ENCODE measurements at places on chromosomes 13 and 19.
A peak's percentile ranks its signal among the peaks of the same experiment; 100 is the strongest.

GRCh38 chr19:383922-384798, 24.8 kb downstream of the C2CD4C start:
- DNase-seq, result peak; percentile 16

- no peak for DNase-seq
Measured at GRCh38 chr13:112059457-112060281, 7.3 kb upstream of the SOX1 start.

DNA sequence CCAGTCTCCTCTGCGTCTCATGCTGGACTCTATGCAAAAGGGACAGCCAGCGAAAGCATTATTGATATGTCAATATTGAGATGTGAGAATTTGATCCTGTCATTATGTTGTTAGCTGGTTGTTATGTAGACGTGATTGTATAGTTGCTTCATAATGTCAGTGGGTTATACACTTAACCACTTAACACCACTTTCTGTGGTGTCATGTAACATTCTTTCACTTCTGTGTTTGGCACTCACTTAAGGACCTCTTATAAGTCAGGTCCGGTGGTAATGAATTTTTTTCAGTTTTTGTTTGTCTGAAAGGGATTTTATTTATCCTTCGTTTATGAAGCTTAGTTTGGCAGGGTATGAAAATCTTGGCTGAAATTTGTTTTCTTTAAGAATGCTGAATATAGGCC, 7.1 kb upstream of the SIGLEC7 start:
- DNase-seq, result no peak

GRCh38 chr13:88544836-88545235, 873.7 kb downstream of the SLITRK5 start:
- no peak for DNase-seq

- no peak for DNase-seq
Measured at GRCh38 chr13:105948143-105948542, 587.3 kb downstream of the EFNB2 start.

- no peak for DNase-seq
Measured at GRCh38 chr19:37973666-37974065, 66.7 kb downstream of the SIPA1L3 start.

GRCh38 chr19:18191640-18192062, 1.4 kb upstream of the MPV17L2 start:
- no peak for DNase-seq

GRCh38 chr13:72953391-72953965, 105.3 kb upstream of the KLF5 start:
- no peak for DNase-seq

GRCh38 chr13:51879133-51879532, 17.4 kb downstream of the CCDC70 start:
- no peak for DNase-seq

- no peak for DNase-seq
Measured at GRCh38 chr19:660793-661426, 2.1 kb downstream of the RNF126 start.

- DNase-seq, result no peak
Measured at GRCh38 chr19:410243-410781, 1.4 kb upstream of the C2CD4C start.

DNA sequence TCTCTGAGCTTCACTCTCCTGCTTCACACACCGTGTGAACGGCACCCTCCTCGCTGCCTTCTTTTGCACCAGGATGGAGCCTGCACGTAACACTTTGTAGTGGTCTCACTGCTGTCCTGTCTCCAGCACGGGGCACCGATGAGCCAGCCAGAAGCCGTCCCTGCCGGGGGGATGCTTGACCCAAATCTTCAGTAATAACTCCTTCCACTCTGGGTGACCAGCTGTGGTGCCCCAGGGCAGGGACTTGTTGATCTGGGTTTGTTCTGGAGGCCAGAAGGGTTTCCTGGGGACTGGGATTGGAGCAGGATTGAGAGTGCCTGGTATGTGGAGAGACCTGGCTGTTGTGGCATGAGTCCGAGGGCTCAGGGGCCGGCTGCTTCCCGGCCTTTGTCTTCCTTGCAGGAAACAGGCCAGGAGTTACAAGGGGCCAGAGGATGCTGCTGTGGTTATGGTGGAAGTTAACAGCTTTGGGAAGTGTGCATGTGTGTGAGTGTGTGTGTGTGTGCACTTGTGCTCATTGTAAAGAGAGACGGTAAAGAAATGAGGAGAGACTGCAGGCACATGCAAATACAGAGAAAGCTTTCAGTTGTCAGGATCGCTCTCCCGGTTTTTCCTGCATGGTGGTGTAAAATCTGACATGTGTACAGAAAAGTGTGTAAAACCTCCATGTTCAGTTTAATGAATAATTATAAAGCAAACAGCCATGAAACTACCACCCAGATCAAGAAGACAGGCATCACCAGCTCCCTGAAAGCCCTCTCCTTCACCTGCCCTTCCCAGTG, 18.9 kb downstream of the PAK4 start:
- DNase-seq, result peak; percentile 40

DNA sequence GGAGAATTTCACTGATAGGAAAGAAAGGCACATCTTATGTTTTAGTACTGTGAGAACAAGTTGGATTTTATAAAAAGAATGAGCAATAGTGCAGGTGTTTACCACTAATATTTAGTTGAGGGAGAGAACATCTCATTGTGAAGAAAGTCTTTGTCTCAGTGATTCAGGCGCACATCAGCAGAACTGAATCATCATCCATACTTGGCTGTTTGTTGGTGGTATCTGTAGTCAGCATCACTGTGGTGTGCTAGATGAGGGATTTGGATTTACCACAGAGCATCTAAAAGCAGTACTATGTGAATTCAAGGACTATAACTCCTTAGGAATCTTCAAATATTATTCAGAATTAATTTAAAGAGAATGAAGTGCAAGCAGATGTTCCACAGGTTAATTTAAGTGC, 1380.5 kb upstream of the ATXN8OS start:
- no peak for DNase-seq

DNA sequence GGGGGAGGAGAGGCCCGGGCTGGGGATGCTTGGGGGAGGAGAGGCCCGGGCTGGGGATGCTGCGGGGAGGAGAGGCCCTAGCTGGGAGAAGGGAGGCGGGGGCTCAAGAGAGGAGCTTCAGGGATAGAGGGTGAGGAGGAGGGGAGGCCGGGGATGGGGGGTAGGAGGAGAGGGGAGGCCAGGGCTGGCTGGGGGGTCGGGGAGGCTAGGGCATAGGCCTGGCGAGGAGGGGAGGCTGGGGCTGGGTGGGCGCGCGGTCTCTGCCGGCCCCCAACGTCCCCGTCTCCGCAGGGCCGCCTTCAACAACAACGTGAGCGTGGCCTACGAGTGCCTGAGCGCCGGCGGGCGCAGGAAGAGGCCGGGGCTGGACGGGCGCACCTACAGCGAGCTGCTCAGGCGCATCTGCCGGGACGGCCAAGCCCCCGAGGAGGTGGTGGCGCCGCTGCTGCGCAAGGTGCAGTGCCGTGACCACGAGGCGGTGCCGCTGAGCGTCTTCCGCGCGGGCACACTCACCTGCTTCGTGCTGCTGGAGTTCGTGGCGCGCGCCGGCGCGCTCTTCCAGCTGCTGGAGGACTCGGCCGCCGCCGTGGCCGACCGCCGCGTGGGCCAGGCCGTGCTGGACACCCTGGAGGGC, 11.4 kb downstream of the TPGS1 start:
- DNase-seq, result no peak

DNA sequence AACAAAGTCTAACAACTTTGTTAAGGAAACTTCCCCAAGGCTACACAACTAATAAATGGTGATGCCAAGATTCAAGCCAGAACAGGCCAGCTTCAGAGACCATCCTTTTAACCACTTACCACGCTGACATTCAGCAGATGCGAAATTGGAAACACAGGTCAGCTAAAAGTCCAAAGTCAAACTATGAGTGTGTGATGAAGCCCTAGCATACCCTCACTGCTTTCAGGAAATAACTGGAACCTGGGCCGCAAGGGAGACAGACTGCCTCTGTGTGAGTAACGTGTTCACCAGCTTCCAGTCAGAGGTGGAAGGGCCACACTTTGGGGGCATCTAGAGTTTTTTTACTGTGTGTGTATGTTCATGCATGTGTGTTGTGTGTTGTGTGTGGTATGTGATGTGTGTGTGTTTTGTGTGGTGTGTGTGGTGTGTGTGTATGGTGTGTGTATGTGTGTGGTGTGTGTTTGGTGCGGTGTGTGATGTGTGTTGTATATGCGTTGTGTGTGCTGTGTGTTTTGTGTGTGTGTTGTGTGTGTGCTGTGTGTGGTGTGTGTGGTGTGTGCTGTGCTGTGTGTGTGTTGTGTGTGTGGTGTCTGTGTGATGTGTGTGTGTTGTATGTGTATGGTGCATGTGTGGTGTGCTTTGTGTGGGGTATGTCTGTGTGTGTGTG, 12.5 kb upstream of the PDX1 start:
- DNase-seq, result no peak

GRCh38 chr13:32142956-32143375, 111.4 kb downstream of the FRY start:
- no peak for DNase-seq

GRCh38 chr19:43468354-43469159, 3.1 kb upstream of the LYPD3 start:
- DNase-seq, result no peak

GRCh38 chr13:103515410-103515809, 449.2 kb upstream of the SLC10A2 start:
- DNase-seq, result no peak

GRCh38 chr19:42113641-42114348, 18.5 kb downstream of the POU2F2 start:
- no peak for DNase-seq

DNA sequence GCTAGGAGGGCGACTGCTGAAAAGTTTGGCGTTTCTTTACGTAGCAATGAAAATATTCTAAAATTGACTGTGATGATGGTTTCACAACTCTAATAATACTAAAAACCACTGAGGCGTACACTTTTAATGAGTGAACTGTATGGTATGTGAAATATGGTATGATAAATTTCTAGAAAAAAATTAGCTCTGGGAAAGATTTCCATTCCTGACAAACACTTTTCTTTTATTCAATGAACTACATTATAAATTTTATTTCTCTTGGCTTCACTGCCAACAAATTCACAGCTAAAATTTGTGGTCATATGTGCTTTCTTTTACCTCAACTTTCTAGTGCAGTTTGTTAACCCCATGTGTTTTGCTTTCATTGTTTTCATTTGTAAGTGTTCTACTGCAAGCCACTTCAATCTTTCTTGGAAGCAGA, 11.1 kb downstream of the ZC3H13 start:
- no peak for DNase-seq

GRCh38 chr19:35228177-35228930, at the start of gene FAM187B:
Gene FAM187B, minus strand, starts transcription at chr19:35228739. Its CDS starts 59 bp downstream, at chr19:35228680.
- DNase-seq, result peak; percentile 75

- no peak for DNase-seq
Measured at GRCh38 chr19:10774893-10775292, 57.0 kb downstream of the DNM2 start.

DNA sequence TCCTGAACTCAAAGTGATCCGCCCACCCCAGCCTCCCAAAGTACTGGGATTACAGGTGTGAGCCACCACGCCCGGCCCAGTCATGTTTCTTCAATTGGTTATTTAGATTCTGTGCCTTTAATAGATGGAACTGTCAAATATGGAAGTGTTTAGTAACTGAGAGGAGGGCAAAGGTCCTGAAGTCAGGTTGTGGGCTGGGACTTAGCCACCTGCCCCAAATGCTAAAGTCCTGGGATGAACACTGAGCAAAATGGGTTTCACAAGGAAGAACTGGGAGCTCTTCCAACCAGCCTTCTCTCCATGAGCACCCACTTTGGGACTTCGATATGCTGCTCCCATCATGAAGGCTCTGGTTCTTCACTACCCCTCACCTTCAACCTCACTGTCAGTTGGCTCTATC, 21.7 kb downstream of the AKAP8 start:
- no peak for DNase-seq

DNA sequence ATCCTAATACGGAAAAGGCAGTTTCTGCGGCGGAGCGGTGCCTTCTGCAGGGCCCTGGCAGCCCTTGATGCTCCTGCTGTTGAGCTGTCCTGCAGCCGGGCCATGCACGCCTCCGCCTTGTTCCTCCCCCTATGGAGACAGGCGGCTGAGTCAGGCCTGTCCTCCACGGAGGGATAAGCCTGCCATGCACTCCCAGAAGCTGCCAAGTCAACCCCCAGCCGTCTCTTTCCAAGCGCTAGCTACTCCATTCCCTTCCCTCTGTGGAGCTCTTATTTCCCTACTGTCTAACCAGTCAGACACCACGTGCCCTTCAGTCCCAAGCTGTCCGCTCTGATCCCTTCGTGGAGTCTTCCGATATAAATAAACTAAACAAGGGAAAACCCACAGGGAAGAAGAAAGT, 197.0 kb downstream of the COL4A1 start:
- peak; percentile 27 for DNase-seq

- DNase-seq, result no peak
Measured at GRCh38 chr13:31890946-31891345, 140.6 kb upstream of the FRY start.

DNA sequence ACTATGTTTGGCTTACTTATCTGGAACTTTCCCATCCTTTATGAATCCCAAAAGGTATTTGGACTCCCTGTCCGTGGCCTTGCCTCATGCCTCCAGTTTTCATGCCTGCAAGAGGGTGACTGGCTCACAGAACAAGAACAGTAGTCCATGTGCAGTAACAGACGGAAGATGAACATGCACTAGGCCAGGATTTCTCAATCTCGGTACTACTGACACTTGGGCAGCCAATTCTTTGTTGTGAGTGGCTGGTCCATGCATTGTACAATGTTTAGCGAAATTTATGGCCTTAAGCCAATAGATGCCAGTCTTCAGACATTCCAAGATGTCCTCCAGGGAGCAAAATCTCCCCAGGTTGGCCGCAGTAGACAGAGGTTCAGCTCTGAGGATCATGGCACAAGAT, 61.9 kb downstream of the DOCK9 start:
- DNase-seq, result no peak

DNA sequence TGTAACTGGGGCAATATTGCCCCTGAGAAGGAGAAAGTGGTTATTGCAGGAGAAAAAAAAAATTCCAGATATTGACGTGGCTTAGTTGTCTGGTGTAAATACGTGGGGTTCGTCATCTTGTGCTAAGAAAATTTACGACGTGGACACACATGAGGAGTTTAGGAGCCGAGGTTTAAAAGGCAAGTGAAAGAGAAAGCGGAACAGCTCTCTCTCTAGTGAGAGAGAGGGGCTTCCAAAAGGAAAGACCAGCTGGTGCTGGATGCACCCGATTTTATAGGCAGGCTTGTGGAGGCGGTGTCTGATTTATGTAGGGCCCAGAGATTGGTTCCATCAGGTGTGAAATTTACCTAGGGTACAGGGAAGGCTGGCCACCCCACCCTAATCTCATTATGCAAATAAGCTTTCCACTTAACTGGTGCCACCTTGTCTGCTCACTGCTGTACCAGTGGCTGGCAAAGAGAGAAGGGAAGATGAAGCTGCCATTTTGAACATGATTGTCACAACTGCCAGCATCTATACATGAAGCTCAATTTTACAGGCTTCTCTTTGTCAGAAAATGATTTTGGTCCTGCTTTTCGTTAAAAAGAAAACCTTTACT, 845.1 kb downstream of the DACH1 start:
- no peak for DNase-seq

GRCh38 chr19:7863157-7863970, 10.8 kb downstream of the PRR36 start:
- DNase-seq, result no peak
